ENCODE measurements at places on chromosomes 2 and 18.

DNA sequence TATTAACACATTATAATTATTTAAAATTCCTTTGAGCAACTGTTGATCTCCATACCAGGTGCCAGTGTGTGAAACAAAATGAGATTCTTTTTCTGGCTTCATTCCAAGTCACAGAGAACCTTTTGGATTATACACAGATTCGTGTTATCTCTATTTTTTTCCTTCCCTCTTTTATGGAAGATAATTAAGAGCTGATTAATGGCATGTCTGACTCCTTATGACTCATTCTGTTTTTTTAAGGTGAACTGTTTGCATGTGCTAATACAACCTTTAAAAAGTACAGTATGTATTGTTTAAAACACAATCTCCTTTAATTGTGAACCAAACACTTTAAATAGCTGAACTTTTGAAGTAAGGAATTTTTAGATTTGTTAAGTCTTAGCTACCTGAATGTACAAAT, 39.3 kb downstream of the PELI1 start:
- no peak for DNase-seq

GRCh38 chr2:222888716-222889115, 27.9 kb downstream of the ACSL3 start:
- DNase-seq = no peak

DNA sequence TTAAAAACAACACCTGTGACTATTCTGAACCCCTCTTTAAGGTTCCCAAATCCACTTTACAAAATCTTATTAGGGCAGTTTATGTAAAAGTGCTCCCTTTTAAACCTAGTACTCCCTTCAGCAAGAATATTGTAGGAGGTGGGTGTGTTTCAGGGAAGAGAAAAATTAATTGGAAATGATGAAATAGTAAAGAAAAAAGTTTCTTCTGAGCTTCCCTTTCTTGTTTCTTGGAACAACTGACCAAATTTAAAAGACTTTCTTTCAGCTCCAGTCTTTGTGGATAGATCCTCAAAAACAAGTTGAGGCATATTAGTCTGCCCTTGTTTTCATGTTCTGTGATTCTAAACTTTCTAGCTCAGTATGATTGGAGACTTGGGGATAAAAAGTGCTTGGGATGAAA, 3.0 kb downstream of the VWA3B start:
- DNase-seq = no peak

DNA sequence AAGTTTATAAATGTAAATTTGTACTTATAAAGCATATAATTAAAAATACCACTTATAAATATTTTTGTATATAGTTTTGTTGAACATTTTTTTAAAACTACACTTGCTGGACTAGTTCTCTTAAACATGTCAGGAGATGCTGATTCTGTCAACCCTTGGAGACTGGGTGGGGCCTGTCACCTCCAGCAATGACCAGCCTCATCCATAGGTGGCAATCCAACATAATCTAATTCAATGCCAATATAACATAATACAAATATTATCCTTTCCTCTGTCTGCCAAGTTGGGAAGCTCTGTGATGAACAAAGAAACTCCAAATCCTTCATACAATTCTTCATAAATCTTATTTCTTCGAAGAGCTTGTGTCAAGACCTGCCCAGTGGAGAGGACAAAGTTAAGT, 140.4 kb downstream of the RBMS1 start:
- no peak for DNase-seq

DNA sequence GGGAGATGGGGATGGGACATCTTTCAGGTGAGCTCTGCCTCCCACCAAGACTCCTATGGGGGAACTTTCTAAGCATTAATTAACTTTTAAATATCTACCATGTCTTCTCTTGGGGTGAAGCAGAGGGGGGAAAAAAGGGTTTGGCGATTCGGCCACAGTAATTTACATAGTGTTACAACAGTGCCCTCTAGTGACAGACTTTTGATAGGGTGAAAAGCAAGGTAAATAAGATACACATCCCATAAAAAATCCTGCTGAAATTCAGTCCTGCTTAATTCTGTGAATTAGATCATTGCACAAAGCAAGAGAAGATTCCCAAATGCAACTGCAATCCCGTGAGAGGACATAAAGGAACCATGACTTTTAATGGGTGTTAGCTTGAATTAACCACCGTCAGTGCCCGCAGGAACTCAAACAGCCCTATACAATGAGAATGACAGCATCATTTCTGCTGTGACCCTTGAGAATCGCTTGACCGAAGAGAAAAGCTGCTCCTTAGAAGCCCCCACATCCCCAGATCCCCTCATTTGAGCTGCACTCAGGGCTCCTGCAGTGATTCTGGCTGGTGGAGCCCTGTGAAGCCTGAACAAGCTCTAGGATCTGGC, 32.8 kb downstream of the FAM124B start:
- no peak for DNase-seq

GRCh38 chr18:4270016-4270415, 185.1 kb downstream of the DLGAP1 start:
- no peak for DNase-seq

GRCh38 chr18:51266773-51267172, 69.3 kb upstream of the MEX3C start:
- DNase-seq = no peak

DNA sequence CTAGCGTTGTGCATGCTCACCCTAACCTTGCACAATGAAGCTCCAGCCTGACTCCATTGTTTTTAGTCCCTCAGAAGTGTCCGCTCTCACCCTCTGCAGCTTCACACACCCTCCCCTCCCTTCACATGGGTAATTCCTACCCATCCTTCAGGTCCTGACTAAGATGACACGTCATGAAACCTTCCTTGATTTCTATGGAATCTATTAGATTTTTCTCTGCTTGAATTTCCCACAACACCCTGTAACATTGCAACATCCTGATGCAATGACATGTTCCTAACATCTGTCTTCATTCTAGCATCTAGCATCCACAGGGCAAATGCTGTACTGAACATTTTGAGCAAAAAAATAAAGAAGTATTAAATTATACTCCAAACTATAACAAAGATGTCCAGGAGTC, 77.0 kb upstream of the PID1 start:
- no peak for DNase-seq

GRCh38 chr18:63161032-63161760, 158.4 kb downstream of the BCL2 start:
- no peak for DNase-seq

GRCh38 chr18:13284330-13285027, 65.9 kb downstream of the LDLRAD4 start:
- DNase-seq = no peak

DNA sequence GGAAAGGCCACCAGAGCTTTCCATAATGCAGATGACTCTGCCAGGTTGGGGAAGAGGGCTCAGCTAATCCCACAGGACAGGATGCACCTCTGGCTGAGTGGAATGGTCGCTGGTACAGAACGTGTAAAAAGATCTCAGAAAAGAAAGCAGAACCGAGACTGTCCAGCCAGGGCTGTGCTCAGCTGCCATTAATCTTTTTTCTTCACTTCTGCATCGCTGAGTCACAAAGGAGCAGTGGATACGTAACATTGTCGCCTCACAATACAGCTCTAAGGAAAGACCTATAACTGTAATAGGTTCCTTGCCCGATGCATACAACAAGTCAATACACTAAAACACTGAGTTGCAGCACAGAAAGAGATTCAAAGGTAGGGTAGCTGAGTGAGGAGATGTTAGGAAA, 354.2 kb downstream of the EN1 start:
- DNase-seq = no peak

All from activated CD4-positive, alpha-beta T cell treated with anti-CD3 and anti-CD28 coated beads for 1 hour (primary cell).